ENCODE measurements at places on chromosomes 1 and 21. TPM values are rescaled to one million over a fixed set of nuclear protein-coding genes. Genes with fewer than 3 reads are reported as not detected.

Gene OR10J1
- not detected for total RNA-seq

DNA sequence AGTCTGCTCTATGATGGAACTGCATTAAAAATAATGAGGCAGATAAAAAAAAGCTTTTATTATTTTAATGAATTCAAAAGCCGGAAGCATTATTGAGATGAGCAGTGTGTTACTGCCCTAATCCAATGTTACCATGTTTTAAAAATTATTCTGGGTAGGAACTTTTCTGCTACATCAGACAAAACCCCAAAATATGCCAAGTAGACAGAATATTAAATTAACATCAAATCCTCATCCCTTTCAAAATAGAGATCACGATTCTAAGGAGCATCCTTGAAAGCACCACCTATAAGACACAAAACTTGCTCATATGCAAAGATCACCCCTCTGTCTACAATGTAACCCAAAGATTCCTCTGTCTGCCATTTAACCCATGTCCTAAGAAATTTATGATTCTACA, 357.5 kb downstream of the SMYD3 start:
- no peak overlapping the region for H3K4me3 ChIP-seq
- H3K4me1 ChIP-seq = peaks cover 14% of the 10 kb centered on the region
- no peak for DNase-seq
- no peaks in the 10 kb centered on the region for H3K36me3 ChIP-seq
- H3K27ac ChIP-seq = no peak overlapping the region

Gene SYCP1
- total RNA-seq = not detected

DNA sequence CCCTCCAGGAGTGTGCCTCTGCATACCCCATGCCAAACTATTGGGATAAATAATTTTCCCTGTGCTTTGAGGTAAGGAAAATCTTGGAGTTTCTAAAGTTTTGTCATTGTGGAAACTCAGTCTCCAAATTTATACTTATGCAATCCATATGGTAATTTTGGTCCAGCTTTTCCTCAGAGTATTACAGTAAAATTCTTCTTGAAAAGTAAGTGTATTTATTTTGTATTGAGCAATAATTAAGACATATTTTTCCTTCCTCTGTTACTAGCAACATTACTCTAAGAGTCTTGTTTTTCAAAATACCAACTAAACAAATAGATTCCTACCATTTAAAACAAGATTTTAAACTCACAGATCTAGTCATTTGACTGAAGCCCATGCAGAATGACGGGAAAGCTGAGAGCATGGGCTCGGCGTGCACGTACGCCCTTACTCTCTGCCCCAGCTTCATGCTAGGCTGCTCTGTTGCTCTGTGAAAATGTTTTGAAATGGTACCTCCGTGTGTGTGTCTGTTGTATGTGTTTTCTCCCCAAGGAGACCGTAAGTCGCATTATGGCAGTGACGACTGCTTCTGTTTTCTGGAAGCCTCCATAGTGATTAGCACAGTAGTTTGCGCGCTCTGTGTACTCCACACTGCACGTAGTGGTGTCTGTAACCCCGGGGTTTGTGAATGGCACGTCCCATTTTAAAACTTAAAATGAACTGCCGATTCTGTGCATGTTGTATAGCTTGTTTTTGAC, 165.3 kb downstream of the SDCCAG8 start:
- no peaks in the 10 kb centered on the region for H3K27me3 ChIP-seq
- H3K4me3 ChIP-seq = no peak overlapping the region
- DNase-seq = no peak
- no peak overlapping the region for H3K27ac ChIP-seq

DNA sequence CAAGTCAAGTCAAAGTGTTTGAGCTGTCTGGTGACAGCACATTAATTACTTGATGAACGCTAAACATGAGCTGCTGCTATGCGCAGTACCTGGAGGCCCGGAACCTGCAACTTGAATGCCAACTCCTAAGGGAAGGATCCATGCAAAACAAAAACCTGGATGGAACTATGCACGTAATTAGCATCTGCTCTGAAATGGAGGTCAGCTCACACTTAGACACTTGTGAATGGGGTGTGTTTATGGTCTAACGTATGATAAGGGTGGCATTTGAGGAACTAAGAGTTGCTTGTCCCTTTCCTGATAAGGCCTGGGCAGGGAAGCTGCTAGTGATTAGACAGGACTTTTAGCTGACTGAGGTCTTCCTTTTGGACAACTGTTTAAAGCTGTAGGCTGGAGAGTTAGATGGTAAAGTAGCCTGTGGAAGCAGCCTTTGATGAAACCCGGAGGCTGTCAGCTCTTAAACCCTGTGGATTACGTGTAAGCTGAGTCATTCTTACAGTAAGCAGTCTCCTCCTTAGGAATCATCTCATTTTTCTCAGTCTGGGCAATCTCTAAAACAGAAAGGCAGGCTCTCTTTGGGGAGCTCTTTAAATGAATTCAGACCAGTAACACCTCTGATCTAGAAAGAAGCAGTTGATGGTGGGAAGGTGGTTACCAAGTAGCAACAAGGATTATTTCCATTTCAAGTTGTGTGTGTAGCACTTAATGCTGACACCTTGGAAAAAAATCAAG, 6.8 kb downstream of the TENT5C start:
- peaks cover 14% of the 10 kb centered on the region for H3K4me1 ChIP-seq
- no peak overlapping the region for H3K27ac ChIP-seq
- H3K36me3 ChIP-seq = no peaks in the 10 kb centered on the region
- peak; percentile 36 for DNase-seq
- no peaks in the 10 kb centered on the region for H3K27me3 ChIP-seq
- no peak overlapping the region for H3K4me3 ChIP-seq
